ENCODE measurements at places on chromosomes 7 and 10.

GRCh38 chr10:13803566-13804554 is 217.1 kb downstream of the PRPF18 start:
- ATAC-seq = no peak

DNA sequence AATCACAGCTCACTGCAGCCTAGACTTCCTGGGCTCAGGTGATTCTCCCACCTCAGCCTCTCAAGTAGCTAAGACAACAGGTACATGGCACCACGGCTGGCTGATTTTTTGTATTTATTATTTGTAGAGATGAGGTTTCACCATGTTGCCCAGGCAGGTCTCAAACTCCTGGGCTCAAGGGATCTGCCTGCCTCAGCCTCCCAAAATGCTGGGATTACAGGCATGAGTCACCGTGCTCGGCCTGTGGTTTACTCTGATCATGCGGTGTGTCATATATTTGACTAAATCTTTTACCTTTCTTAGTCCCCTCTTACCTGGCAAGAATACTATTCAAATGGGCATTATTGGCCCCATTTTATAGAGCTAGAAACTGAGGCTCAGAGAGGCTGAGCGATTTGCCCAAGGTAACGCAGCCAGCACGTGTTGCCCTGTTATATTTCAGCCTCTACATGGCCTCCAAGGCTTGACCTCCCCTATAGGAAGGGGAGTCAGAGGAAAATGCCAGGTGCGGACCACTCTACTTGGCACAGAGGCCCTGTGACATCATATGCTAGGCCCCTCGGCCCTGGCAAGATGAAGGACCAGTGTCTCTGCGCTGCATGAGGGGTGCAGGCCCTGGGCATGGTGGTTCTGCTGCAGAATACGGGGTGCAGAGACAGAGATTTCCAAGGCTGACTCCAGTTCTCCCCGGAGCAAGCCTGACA is 8.2 kb downstream of the ZCCHC24 start:
- no peak for ATAC-seq

GRCh38 chr10:18109341-18109870 is 30.8 kb upstream of the CACNB2 start:
- ATAC-seq = no peak

DNA sequence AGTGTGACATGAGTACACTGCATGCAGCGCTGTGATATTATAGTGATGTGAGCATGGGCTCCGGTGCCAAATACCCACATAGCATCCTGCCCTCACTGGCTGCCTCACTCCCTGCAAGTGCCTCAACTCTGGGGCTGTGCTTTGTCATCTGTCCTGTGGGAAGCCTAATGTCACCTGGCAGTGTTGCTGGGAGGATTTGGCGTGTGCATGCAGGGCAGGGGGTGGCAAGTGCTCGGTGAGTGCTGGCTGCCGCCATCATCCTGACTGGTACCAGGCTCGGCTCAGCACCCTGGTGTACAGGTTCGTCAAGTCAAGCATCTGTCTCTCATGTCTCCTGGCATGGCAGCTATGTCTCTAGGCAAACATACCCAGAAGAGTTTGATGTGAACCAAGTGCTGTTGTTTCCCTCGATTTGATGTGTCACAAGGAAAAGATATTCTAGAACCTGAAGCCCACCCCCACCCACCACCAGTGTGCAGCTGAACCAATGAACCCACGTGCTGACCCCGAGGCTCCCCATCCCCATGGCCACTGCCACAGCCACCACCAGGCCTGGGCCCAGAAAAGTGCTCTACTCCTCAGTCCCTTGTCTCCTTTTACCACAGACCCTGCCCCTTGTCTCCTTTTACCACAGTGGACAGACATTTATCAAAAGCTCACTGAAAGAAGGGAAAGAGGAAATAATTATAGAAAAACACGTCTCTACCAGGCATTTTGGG is 135.8 kb downstream of the MAPK8 start:
- ATAC-seq = no peak

DNA sequence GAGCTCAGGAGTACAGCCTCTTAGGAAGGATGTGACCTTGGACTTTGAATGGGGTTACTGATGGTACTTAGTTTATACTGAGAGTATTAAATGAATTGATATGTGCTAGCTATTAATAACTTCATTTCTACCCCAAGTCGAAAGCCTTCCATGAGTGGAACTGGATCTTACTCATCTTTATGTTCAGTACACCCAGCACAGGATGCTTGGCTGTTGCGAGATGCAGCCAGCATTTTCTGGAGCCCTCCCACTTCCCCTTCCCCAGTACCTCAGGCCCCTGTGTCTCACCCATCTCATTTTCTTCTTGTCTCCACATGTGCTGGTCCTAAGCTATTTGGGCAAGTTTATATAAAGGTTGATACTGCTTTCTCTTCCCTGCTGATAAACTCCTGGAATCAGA is 7.2 kb downstream of the UPP1 start:
- ATAC-seq = no peak
